ENCODE measurements at places on chromosomes 5 and 9.

GRCh38 chr9:68949271-68950000, 64.5 kb downstream of the PRKACG start:
- peak; percentile 40 for DNase-seq

DNA sequence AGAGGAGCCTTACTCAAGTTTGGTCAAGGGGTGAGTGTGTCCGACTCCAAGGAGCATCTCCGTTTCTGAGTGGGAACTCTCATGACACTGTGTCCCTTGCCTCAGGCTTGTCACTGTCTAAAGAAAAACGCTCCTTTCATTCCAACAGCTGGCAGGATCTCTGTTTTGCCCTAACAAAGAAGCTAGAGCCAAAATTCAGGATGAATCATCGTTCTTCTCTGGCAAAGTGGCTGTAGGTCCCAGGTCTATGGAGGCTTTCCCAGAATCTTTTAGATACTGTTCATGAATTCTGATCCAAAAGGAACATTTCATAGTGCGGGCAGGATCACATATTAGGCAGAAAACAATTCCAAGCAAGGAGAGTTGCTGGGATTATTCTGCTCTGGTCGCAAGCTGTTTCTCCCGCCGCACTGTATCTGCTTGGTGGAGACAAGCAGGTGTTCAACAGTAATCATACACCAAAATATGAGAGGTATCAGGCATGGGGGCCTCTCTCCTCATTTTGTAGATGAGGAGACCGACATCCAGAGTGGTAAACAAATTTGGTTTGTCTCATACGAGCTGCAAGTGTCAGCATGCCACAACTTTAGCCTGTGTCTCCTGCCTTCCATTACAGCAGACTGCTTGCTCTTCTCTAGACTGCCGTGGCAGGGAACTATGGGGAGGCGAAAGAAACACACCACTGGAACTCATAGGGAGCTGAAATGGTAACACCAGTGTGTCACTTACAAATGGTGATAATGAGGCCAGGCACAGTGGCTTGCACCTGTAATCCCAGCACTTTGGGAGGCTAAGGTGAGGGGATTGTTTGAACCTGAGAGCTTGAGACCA, 72.6 kb downstream of the ENTREP1 start:
- DNase-seq = no peak

GRCh38 chr5:139294374-139295165, 1.0 kb downstream of the MATR3 start:
- no peak for DNase-seq

- no peak for DNase-seq
Observed at GRCh38 chr5:74441616-74442015, 198.9 kb downstream of the ENC1 start.

GRCh38 chr5:111645303-111645838, 111.6 kb downstream of the NREP start:
- no peak for DNase-seq

DNA sequence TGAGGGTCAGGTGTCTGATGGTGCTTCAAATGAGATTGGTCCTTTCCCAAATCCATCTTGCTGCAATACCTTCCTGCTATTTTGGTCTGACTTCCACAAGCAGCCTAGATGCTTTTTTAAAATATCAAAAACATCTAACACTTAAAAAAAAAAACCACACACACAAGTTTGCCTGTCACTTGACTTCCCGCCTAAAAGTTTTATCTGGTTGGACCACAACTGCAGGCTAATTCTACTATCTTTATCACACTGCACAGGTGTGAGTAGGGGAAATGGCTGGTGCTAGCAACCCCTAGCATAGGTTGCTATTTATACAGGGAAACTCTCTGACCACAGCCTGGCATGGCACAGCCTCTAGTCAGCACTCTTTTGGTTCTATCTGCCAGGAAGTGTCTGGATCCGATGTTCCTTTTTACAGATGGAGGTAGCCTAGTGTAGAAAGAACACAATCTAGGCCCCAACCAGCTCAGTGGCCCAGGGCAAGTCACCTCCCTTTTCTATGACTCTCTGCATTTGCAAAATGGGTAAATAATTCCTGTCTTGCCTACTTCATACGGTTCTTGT, at the start of gene HEMGN:
Gene HEMGN (minus strand): TSS at position 92 of the 564 bp plus-strand sequence. CDS start 36 bp downstream, at position 56.
- DNase-seq = peak; percentile 82

- DNase-seq = no peak
Observed at GRCh38 chr5:116772152-116772501, 197.5 kb upstream of the SEMA6A start.

DNA sequence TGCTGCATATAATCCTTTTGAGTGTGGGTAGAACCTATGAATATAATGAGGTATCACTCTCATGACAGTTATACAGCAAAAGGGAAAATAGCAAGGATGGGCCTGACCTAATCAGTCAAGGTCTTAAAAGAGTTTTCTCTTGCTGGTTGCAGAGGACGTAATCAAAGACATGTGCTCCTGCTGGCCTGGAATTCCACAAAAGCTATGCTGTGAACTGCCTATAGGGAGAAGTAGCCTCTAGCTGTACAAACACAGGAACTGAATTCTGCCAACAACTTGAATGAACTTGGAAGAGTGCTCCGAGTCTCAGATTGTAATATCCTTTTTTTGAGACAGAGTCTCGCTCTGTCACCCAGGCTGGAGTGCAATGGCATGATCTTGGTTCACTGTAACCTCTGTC, 195.6 kb downstream of the PLK2 start:
- DNase-seq = no peak

DNA sequence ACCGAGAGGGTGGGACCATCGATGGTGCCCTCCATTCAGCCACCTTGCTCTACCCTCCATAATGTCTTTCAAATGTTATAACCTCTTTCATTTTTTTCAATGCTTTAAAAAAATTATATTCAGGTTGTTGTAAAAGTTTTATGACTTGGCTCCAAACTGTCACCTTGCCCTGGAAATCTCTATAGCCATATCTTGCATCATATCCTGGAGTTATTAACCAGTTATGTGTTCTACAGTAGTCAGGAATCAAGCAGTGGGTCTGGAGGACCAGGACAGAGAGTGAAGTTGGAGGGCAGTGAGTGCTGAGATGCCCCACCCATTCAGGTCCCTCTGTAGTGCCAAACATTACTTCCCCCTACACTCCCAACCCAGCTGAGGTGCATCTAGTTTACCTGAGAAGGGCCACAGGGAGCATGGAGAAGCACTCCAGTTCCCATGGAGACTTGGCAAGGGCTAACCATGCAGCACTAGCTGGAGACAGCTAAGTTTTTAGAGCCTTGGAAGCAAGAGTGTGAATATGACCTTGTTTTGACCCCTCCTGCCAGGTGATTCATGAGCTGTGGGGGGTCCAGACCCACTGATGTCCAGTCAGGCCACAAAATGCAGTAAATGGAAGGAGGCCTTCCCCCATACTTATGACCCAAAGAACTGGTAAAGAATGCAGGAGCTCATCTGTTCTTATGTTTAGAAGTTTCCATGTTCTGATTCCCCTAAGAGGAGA, 5.5 kb downstream of the IFNA8 start:
- DNase-seq = no peak
